HT-29 (cell line): ENCODE measurements at places on chromosomes 12 and 14. TPM values are rescaled to one million over a fixed set of nuclear protein-coding genes. Genes with fewer than 3 reads are reported as not detected.

DNA sequence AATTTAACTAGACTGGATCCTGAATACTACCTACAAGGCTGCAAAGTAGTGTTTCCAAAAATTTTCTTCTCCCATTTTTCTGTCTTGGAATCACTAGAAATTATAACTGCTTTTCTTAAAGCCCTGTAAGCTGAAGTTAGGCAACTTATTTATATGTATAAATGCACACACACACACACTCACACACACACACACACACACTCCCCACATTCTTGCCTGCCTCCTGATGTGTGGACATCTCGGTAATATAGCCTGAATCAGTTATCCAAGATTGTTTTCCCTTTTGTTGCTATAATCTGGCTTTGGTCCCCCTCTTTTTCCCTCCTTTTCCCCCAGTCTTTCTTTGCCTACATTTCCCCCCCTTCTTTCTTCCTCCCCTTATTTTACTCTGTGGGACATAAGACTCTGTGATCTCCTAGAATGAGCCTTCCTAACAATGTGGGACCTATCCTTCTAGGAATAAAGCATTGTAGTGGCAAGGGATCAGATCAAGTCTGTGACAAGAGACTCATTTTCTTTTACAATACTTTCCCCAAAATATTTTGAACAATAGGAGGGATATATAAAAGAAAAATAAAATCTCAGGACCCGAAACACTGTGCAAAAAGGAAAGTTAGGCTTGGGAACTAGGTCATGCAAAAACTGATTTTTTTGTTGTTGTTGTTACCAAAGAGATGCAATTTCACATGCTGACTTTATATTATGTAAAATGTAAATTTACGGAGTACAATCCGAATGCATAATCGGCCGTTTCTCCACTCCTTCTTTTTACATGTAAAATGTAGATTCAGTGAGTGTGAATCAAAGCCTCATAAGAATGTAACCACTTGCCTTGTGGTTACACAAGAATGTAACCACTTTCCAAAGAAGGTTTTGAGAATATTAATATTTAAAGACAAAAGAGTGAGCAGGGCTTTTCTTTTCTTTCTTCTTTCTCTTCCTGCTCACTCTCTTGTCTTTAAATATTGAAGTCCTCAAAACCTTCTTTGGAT lies 26.3 kb upstream of the CD69 start:
- no peak for DNase-seq

DNA sequence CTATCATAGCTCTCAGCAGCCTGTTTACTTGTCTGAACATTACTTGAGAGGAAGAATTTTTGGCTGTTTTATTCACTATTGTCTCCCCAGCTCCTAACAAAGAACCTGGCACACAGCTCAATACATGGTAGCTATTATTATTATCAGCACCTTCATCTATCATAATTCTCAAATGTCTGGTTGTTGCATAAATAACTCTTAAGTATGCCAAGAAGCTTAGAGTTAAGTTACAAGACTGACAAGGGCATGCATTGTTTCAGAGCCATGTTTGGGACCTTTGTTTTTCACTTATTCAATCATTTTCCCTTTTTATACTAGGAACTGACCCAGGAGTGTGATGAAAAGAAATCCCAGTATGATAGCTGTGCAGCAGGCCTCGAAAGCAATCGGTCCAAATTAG lies 77.5 kb upstream of the ATP2A2 start:
- DNase-seq = no peak

DNA sequence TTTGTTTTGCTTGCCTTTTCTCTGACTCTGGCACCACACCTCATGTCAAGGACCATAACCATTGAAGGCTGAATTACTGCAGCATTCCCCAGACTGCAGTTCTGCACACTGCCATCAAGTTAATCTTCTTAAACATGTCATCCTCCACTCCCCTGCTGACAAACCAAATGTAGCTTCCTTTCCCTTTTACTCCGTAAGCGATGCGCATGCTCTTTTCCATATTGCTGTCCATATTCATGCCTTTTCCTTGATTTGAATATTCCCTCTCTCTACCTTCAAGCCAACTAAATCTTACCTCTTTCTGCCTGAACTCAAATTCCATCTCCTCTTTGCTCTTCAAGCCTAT lies 13.6 kb downstream of the GPX2 start:
- DNase-seq = no peak

GRCh38 chr12:94977766-94978468 lies 25.6 kb downstream of the NDUFA12 start:
- no peak for DNase-seq

- DNase-seq = no peak
Observed at GRCh38 chr14:85399186-85399585, 130.8 kb upstream of the FLRT2 start.

- DNase-seq = no peak
Observed at GRCh38 chr14:33332497-33332896, 393.8 kb downstream of the NPAS3 start.

Gene BEST3
- total RNA-seq = not detected in 2 replicates

Gene NFE2
- total RNA-seq = 0.20 TPM in 1 of 2 replicates, not detected in the other

Gene ANO6
- total RNA-seq = 28.3 and 30.5 TPM in 2 replicates

Gene CBLN3
- 0.70 and 2.5 TPM in 2 replicates for total RNA-seq

Gene RPGRIP1
- total RNA-seq = 0.05 and 0.33 TPM in 2 replicates
